ENCODE measurements at places on chromosomes 1 and 21.

DNA sequence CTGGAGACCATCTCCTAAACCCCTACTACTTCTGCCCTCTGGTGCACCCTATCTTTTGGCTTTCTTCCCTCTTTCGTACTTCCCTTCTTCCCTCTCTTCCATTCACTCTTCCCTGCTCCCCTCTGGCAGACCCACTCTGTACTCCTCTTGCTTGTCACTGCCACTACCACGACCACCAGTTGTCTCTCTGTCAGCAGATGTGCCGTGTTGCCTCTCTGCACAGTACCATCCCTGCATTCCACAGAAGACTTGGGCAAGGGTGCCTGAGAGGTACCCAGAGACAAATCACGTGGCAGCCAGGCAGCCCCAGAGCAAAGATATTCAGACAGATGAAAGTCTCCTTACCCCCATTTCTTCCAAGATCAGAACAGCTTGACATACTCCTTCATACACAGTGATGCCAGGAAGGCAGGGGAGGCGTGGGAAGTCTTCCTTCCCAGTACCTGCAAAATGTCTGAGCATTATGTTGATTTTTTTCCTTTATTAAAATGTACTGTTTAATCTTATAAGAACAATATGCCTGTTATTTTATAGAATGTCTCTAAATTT is 15.0 kb downstream of the CAMSAP2 start:
- DNase-seq: no peak

GRCh38 chr1:44905276-44905675 is 62.2 kb upstream of the PTCH2 start:
- DNase-seq: no peak

- DNase-seq: no peak
Observed at GRCh38 chr1:173447224-173447623, 29.9 kb upstream of the PRDX6 start.

DNA sequence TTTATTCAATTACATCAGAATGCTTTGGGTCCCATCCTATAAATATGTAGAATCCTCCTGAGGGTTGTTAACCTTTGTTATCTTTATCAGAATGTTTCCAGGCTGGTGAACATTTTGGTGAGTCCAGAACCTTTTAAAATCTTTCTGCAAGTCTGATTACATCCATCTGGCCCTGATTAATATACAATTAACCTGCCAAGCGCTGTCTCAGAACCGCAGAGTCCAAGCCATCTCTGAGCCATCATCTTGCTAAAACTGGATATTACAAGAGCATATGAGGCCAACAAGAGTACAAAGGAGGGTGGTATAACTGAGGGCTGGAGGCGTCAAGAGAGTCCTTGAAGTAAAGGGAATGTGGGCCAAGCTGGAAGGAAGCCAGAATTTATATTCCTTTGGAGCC is 88.6 kb upstream of the ZC3H11B start:
- DNase-seq: no peak

- no peak for DNase-seq
Observed at GRCh38 chr1:188027613-188028012, 1198.9 kb downstream of the PLA2G4A start.

DNA sequence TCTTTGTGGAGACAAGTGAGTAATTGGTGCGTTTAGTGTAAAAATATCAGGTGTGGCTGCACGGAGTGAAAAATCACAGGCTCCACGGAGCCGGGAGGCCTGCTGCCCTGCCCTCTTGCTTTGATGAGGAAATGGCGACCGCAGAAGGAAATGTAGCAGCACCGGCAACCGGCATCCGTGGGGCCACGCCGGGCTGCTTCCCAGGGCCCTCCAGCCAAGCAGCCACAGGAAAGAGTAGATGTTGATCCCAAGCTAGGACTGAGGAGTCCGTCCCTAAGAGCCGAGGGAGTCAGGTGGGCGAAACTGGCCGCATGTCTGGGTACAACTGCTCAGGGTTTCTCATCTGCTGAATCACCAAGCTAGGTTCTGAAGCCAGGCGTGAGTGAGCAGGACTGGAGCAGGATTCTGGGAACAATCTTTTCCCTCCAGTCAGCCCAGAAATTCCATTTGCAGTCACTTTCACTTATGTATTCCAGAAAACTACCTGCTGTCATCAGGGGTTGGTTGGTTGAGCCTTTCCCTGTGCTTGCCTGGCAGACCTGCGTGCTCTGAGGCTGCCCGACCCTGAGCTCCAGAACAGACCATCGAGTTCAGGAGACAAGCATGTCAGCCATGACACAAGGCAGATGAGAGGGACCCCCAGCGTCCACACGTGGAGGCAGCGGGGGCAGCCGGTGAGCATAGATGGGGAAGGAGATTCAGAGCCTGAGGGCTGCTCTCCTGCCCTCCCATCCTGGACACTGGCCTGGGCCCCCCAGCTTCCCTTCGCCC is 5.8 kb upstream of the ITGB2 start:
- DNase-seq: no peak

- DNase-seq: peak; percentile 86
Observed at GRCh38 chr1:213651077-213651476, 336.7 kb upstream of the PROX1 start.

- no peak for DNase-seq
Observed at GRCh38 chr1:34713443-34713842, 41.4 kb upstream of the GJB5 start.

- DNase-seq: peak; percentile 61
Observed at GRCh38 chr1:47709019-47709871, 271.4 kb downstream of the FOXD2 start.

- no peak for DNase-seq
Observed at GRCh38 chr1:42430286-42431135, 25.3 kb downstream of the ZMYND12 start.

GRCh38 chr1:37071829-37072228 is 37.5 kb upstream of the GRIK3 start:
- DNase-seq: no peak

DNA sequence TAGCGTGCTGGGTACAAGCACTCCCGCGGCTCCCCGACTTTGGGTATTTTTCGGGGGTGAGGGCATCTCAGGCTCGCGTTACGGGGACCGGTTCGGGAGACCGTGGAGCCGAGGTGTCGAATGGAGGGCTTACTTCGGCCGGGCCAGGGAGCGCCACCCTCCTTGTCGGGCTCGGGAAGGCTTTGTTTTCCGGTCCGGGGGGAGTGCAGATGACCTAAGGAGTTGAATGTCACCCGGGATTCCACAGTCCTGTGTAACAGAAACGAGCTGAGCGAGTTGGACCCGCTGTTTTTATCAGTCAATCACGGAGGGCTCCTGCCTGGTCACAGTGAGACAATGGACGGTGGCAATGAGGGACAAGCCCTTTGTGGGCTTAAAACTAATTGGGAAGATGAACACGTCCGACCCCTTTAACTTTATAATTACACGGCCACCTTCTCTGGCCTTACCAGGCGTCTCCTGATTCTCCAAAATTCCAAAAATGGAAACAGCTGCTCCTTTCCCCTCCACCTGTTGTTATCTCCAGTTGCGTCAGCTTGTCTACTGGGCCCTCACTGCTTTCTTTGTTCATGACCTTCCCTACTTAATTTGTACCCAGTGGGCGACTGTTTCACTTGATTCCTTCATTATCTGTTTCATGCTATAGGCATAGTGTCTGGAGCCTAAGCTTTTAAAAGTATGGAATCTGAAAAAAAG is 929 bp upstream of the TRIM45 start:
- no peak for DNase-seq

- DNase-seq: no peak
Observed at GRCh38 chr1:26700711-26701110, 4.9 kb downstream of the ARID1A start.

DNA sequence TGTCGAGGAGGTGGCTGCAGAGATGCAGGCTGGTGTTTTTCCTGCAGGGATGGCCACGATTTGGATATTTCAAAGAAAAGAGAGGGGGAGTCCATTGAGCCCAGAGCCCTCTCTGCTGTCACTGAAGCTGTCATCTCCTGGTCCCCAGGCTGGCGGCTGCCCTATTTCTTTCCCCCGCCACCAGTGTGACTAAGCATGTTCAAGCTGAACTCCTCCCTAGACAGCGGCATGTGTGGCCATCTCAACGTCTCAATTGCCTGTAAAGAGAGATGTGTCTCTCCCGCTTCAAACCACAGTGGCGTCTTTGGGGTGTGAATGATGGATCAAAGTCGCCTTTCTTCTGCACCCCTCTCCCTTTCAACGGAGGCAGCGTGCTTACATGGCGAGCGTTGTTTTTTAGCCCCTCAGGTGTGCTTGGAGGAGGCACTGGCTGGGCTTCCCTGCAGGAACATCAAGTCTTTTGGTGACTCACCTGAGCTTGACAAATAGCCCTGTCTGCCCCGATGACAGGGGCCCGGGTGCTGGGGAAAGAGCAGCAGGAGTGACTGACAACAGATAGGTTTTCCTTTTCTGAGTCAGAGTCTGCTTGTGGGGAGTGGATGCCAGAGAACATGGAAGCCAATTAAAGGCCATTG is 346.4 kb upstream of the AJAP1 start:
- DNase-seq: no peak

- peak; percentile 35 for DNase-seq
Observed at GRCh38 chr1:10909697-10910680, 102.5 kb upstream of the TARDBP start.

DNA sequence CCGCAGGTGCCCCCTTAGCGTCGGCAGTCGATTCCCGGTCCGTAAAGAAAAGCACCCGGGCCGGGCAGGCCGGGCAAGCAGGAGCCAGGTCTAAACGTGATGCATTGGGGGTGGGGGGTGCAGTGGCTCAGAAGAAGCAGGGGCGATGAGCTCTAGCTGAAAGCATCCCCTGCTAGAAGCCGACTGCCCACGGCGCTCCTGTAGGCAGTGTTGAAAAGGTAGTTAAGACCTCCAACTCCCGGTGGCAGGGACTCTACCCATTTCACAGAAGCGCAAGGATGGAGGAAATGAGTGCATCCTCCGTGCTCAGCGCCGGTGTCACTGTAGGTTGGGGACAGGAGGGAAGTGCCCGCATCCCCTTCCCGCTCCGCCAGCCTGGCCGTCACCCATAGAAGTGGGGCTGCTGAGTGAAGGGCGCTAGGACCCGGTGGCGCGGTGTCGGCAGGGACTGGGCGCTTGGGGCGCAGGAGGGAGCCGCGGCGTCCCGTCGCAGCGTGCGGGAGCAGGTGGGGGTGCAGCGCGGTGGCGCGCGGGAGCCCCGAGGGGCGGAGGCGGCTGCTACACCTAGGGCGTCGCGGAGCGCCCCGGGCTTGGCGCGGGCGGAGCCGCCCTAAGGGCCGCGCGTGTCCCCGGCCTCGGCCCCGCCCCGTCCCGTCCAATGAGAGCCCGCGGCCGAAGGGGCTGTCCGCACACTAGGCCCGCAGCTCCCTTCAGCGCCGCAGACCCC is at the start of gene WNT2B:
TSS of gene WNT2B (plus strand) at position 688 of the 727 bp plus-strand sequence. CDS start 298 bp downstream, outside the sequence.
- peak; percentile 24 for DNase-seq

GRCh38 chr1:178408871-178409270 is 87.9 kb downstream of the CLEC20A start:
- DNase-seq: no peak

DNA sequence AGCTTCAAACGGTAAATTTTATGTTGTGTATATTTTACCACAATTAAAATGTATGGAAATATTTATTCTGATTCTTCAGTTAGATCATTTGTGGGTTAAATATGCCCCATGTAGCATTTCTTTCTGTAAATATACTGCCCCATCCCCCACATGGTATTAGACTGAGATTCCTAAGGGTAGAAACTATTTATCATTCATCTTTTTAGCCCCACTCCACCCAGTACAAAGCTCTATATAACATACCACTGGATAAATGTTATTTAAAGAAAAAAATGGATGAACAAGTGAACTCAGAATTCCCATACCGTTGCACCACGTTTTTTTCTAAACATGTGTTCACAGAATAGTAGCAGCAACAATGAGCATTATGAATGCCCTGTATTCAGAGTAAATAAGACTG is 234.0 kb upstream of the IRF2BP2 start:
- no peak for DNase-seq

GRCh38 chr1:100387657-100388350 is 35.5 kb downstream of the CDC14A start:
- peak; percentile 14 for DNase-seq

- no peak for DNase-seq
Observed at GRCh38 chr21:20527731-20528460, 470.3 kb upstream of the NCAM2 start.

GRCh38 chr1:41385398-41386195 is 24.4 kb downstream of the FOXO6 start:
- DNase-seq: no peak

- peak; percentile 66 for DNase-seq
Observed at GRCh38 chr21:45248893-45249381, 38.8 kb downstream of the POFUT2 start.

DNA sequence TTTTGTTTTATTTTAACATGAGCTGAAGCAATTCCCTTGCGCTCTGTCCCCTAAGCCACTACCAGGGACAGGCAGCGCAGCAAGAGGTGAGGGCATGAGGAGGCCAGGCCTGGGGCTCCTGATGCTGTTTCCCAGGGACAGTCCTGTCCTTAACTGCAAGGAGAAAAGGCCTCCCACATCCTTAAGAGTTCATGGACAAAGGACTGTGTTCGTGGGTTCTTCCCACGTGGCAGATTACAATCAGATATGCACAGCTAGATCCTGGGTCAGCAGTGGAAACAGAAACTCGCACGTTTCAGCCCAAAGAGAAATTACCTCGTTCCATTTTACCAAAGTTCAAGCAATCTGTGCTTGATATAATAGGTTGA is 85.8 kb downstream of the MIS18A start:
- no peak for DNase-seq

DNA sequence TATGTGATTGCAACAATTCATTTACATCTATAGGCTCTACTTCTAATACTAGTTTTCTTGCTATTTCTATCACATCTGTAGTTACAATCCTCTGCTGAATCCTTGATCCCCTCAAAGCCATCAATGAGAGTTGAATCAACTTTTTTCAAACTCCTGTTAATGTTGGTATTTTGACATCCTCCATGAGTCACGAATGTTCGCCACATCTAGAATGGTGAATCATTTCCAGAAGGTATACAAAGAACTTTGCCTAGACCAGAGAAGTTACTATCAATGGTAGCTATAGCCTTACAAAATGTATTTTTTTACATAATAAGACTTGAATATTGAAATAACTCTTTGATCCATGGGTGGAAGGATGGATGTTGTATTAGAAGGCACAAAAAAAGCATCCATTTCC is 110.0 kb downstream of the AMY1C start:
- no peak for DNase-seq

GRCh38 chr1:56520016-56520601 is 59.3 kb downstream of the PLPP3 start:
- no peak for DNase-seq

DNA sequence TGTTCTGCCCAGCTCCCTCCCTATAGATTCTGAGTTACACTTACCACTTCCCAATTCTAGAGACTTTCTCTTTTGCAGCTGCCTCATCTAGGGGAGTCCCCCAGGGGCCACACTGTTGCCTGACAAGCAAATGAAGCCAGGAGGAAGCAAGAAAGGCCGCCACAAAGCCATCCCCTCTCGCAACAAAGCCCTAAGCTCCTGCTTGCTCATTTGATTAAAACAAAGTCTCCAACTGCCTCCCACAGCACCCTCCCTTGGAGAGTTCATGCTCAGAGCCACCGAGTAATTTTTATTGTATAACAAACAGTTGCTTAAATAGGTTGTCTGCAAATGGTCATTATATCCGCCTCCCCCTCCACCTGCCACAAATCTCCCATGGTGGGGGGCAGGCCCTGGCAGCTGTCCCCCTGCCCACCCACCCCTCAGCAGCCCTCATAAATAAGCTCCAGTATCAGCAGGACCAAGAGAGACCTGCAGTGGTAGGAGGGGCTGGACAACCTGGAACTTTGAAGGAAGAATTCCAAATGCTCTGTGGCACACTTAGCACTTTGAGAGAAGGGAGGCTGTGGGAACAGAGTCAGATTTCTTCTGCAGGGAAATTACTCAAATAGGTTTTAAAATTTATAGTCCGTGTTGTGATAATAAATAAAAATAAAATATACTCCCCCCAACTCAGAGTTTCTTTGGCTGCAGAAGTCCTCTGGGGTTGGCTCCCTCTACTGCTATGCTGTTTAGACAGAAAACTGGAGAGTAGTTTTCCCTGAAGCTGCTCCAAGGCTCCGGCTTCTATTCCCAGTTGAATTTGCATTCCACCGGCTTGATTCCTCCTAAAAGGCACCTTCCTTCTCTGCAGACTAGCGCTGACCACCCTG is 237.5 kb downstream of the TTLL7 start:
- no peak for DNase-seq

Measured in NCI-H345 (cell line).